ENCODE measurements at places on chromosomes 7 and 10.

- no peak for DNase-seq
Measured at GRCh38 chr7:120582916-120583315, 275.0 kb downstream of the TSPAN12 start.

DNA sequence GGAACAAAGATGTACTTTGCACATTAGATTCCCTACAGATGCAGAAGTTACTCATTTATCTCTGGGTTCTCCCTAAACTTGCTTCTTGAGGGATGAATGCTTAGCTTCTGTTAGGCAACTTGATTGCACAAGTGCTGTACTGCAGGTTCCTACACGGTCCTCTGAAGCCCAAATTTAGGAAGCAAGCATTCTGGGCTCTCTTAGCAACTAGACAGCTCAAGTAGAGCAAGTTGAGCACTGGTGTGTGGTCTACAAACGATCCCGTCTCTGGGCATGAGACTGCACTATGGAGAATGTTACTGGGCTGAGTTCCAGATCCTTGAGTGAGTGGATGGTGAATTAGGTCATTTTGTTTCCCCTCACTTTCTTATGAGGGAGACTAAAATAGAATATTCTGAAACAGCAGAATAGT lies 14.3 kb downstream of the SEMA3D start:
- no peak for DNase-seq

DNA sequence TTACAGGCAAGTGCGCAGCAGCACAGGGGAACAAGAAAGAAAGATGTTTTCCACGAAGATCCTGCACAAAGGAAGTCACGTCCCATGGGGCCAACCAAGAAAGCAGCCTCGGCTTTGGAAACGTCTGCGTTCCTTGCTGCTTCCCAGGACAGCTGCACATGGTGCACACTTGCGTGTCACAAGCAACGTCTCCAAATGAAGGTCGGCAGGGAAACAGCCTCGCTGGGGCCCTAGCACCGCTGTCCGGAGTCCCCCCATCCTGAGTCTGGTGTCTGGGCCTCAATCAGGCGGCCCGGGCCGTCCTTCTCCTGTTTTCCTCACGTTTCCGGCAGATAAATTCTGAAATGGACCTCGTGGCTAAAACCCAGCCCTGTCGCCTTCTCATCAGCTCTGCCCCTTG lies 206.2 kb downstream of the DIP2C start:
- peak; percentile 65 for DNase-seq

DNA sequence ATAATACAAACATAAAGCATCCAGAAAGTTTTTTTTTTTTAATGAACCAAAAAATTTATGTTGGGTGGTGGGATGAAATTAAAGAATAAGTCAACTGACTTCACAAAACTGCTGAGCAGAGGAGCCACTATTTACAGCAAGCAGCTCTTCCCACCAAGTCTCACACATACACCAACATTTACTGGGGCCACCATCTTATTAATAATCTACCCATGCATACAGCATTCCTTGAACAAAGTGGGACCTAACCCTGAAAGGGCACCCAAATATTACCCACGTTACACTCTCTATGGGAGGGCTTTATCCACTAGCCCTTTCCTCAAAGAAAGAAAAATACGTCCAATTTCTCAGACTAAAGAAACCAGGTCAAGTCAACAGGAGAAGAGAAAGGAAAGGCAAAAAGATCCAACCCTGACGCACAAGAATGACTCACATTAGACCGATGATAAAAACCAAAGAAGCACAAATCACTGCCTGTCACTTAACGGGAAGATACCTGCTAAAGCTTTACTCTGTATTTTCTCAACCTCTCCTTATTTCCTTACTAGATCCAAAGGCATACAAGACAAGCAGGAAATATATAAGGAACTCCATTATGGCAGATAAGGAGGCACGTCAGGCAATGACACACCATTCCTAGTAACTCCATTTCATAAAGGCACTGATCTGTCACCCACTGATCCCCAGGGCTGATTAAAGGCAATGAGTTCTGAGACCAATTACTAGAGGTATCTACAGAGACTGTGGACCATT lies 141.8 kb upstream of the ASAH2 start:
- no peak for DNase-seq

DNA sequence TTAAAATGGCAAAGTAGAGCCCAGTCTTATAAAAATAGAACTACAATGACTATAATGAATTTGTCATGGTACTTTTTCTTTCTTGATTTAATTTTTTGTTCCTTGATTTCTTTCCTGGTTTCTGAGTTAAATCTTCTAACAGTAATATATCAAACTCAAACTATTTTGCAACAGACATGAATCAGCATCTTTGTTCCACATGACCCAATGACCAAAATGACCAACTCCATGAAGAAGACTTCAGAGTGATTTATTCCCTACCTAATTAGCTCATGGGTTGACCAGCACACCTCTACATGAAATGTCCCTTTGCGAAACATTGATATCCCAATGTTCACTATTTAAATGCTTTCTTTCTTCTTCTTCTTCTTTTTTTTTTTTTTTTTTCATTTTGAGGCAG lies 30.9 kb downstream of the NMT2 start:
- DNase-seq = no peak

DNA sequence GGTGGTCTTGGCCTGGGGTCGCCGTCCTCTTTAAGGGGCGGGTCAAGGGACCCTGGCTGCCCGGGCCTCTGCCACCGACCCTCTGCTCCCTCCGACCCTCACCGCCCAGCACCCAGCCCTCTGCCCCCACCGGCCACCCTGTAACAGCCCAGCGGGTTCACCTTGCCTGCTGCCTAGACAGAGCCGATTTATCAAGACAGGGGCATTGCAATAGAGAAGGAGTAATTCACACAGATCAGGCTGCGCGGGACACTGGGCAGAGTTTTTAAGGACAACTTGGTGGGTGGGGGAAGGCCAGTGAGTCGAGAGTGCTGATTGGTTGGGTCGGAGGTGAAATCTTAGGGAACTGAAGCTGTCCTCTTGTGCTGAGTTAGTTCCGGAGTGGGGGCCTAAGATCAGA lies 779 bp upstream of the ADCK2 start:
- DNase-seq = no peak

GRCh38 chr10:61016007-61016406 lies 72.0 kb upstream of the RHOBTB1 start:
- no peak for DNase-seq

- DNase-seq = no peak
Measured at GRCh38 chr10:58839771-58840170, 327.1 kb downstream of the BICC1 start.

DNA sequence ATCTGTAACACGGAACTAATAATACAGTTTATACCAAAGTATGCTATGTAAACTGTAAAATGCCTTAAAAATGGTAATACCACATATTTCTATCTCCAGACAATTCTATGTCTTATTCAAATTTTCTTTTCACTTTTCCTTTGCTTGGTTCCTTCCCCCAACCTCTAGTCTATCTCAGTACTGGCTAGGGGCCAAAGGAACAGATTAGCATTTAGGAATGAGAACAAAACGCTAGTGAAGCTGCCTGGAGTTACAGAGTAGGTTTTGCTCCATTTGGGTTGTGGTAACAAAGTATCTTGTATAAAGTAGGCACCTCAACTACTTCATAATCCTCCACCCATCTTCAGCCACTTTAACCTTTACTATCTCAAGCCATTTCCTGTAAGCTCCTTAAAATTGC lies 94.1 kb downstream of the HBP1 start:
- no peak for DNase-seq

- no peak for DNase-seq
Measured at GRCh38 chr7:151366880-151367222, 25.2 kb downstream of the NUB1 start.

GRCh38 chr7:90407484-90407821 lies 4.2 kb downstream of the CLDN12 start:
- DNase-seq = no peak

- no peak for DNase-seq
Measured at GRCh38 chr10:63304146-63304545, 161.6 kb downstream of the JMJD1C start.

GRCh38 chr10:126868371-126868770 lies 36.9 kb upstream of the DOCK1 start:
- DNase-seq = peak; percentile 14

DNA sequence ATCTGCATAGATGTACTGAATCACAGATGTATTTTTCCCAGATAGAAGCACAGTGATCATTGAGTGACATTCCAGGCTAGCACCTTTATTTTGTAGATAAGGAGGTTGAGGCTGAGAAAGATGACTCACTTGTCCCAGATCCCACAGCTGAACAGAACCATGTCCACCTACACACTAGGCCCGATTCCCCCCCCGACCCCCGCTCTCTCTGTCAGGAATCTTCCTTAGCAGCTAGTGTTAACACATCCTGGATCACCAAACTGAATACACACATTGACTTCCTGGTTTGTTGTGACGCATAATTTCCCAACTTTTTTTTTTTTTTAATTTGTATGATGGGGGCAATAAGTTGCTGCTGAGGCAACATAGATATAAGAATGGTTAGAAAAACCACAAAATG lies 5.2 kb downstream of the SFMBT2 start:
- DNase-seq = no peak

DNA sequence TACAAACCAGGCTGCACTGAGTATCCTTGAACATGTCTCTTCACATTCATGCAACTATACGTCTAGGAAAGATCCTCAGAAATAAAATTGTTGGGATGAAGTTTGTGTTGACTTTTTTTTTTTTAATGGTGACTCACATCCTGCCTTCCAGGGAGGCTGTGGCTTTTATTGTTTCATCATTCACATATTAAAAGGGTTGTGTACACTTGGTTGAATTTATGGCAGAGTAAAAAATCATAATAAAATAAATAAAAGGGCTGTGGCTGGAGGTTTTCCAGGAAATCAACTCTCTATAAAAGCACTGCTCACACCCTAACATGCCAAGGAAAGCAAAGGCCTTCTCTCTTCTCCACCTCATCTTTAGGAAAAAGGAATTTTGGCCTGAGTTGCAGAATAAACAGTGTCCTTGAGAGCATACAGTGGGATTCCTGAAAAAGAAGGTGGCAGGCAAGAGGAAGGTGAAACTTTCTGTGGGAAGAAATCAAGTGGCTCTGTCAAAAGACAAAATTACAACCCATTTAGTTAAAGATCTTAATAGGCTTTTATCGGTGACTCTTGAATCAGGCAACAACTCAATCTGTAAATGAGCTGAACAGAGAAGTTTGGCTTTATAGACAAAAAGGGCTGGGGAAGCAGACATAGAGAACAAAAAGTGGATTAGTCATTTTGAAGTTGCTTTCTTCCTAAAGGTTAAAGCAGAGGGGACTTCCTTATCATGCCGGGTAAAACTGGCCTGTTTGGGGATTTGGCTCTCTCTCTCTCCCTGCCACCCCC lies 41.6 kb upstream of the FHIP2A start:
- DNase-seq = no peak

DNA sequence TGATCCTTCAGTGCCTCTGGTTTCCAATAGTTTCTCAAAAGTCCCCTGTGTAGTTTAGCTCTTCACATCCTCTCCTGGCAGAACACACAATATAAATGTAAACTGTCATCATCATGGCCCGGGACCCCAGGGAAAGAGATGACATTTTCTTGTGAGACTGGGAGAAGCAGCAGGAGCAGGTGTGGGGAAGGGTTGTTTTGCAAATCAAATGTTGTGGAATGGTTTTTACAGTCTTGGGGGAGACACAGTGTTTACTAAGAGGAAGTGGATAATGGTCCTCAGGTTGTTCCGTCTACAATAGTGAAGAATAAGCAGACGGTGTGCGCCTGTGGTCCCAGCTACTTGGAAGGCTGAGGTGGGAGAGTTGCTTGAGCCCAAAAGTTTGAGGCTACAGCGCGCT lies 159.1 kb downstream of the SEC23IP start:
- no peak for DNase-seq

DNA sequence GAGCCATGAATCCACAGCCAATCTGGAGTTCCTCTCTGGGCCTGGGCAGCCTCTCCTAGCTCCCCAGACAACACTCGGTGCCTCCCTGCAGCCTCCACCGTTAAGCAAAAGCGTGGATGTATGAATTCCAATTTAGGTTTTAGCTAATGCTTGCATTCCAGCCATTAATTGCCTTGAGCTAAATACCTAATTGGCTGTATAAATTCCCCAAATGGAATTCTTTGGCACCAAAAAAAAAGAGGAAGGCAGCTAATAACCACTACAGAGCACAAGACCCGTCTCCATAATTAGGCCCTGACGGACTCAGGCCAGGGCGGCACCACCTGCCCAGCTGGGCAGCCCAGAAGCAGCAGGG lies 140.5 kb downstream of the PTPRN2 start:
- no peak for DNase-seq

DNA sequence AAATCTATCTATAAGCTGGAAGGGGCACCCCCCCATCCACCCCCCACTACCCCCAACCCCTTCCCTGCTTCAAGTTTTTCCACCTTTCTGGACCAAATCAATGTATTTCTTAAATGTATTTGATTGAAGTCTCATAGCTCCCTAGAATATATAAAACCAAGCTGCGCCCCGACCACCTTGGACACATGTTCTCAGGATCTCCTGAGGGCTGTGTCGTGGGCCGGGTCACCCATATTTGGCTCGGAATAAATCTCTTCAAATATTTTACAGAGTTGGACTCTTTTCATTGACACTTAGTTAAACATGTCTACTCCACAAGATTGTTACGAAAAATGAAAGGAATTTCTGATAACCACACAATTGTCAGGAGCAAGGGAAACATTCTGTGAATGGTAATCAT lies 215.6 kb downstream of the ADARB2 start:
- peak; percentile 16 for DNase-seq

DNA sequence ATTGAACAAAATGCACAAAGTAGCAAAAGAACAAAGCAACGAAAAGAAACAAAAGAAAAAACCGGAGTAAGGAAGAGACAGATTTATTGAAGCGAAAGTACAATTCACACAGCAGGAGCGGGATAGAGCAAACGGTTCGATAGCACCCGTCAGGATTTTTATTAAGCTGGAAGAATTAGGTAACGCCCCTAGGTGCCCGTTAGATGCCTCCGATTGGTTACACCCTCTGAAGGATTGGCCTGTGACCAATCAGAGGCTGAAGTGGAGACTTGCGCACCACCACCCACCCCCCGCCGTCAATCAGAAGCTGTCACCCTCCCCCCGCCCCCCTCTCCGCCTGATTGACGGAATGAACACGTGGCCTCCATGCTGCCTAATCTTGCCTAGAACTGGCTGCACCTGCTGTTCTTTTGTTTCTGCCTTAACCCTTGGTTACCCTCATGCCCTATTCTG lies 16.8 kb downstream of the OCM2 start:
- DNase-seq = no peak

DNA sequence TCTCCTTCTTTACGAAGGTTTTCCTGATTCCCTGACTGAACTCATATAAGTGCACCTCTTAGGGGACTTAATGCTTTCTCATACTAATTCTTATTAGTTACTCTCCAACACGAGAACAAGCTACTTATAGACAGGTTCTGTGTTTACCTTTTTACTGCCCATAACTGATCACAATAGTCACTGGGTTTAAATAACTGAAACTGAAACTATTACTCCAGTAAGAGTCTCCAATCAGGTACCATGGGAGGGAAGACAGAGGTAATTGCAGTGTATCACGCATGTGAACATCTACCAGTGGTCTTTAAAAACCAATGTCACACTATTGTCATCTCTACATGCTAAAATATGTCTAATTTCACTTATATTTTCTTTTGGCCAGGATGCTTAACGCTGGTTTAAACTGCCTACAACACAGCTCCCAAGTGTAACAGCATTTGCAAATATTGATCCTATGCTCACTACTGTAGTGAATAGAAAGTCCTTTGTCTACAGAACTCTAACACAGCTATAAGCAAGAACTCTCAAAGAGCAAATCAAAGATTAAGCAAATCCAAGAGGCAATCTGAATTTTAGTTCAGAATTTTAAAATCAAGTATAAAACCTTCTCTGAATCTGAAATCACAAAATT lies 3.6 kb downstream of the GDI2 start:
- DNase-seq = no peak

- DNase-seq = no peak
Measured at GRCh38 chr7:41121228-41121627, 581.7 kb downstream of the INHBA start.

- DNase-seq = peak; percentile 83
Measured at GRCh38 chr10:101779544-101780186, 3.6 kb downstream of the NPM3 start.
